NCI-H187 treated with DMSO at 0.1 percent for 48 hours (cell line): ENCODE measurements at places on chromosomes 11 and 22.

GRCh38 chr22:26251869-26252268, 82.6 kb downstream of the SEZ6L start:
- DNase-seq, result no peak

DNA sequence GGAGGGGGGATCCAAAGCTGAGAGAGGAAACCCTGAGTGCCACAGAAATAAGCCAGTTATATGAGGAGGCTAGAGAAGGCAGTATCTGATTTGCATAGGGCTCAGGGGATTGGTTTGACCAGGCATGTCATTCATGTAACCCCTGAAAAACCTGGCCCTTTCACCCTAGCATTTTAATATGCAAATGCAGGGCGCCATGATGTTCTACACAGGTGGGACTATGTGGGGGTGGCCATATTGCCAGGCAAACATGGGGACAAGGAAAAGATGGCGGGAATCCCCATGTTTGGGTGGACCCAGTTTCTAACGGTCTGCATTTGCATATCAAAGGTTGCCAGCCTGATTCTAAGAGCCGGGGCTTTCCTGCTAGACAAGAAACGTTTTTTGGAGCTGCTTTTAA, 27.2 kb downstream of the CSF2RB start:
- DNase-seq, result no peak

GRCh38 chr11:22635689-22636088, 10.1 kb upstream of the FANCF start:
- no peak for DNase-seq

GRCh38 chr22:19059481-19060278, 62.5 kb downstream of the DGCR2 start:
- DNase-seq, result no peak

- no peak for DNase-seq
These were observed 163.7 kb downstream of the LDLRAD3 start for GRCh38 chr11:36107547-36107946.

GRCh38 chr11:37786214-37786755, 1188.2 kb upstream of the RAG2 start:
- no peak for DNase-seq

GRCh38 chr11:114059278-114059983, at the start of gene ZBTB16:
Gene ZBTB16 (plus strand): TSS chr11:114059711. CDS start chr11:114063301, 3,590 bp downstream.
- no peak for DNase-seq

DNA sequence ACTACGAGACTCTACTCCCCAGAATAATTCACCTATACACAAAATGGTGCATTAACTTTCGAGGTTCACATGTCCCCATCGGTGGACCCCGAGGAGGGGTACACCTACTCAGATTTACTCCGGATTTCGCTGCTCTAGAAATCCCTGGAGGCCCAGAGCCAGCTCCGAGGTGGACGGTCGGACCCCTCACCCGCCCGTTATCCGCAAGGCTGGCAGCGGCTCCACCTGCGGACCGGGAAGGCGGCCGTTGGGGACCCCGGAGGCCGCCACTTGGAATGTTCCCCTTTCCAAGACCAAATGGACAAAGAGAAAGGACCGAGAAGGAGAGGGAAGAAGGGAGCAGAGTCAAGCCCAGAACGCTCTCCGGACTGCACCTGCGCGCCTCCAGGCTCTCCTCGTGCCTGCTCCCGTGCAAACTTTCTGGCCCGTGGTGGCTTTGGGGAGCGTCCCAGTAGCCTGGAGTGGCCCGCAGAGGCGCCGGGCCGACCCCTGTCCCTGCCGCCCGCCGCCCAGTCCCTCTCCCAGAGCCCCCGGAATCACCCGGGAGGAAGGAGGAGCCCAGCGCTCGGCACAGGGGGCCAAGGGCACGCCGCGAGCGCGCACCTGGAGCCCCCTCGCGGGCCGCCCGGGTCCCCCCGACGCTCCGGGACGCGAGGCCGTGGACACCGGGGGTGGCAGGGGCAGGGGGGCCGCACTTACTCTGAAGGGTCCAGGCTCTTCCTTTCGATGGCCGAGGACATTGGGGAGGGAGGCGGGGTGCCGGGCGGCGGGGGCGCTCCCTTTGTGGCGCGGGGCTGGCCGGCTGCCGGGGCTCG, 23.0 kb downstream of the LMO2 start:
- no peak for DNase-seq

DNA sequence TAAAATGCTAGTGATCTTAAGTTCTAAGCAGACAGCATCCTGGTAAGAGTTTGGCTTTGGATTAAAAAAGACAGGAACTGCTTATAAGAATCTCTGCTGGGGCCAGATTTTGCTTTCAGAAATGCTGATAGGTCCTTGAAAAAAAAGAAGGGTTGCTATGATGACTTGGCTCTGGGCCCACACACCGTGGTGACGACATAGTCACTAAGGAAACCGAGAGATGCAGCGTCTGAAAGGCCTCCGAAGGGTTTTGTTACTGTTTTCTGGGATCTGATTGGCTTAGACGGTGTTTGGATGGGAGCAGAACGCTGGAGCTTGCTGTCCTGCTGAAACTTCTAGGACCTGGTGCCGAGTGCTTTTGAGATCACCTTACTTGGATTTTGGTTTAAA, 8.4 kb downstream of the FAM118A start:
- no peak for DNase-seq

DNA sequence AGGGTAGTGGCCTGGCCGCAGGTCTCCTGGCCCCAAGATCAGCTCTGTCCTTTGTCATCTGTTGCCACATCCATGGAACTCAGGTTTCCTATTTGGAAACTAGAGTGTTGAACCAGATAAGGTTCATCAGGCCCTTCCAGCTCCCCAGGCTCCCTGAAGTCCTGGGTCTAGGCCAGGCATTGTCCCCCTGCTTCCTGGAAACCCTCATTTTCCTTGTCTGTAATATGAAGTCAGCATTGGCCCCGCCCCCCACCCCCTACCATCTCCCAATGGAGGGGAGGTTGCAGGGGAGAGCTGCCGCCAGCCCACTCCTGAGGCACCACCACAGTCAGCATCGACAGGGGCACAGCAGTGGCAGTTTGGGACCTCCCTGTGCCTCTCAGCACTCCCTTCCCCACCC, 9.0 kb upstream of the MS4A10 start:
- no peak for DNase-seq

- DNase-seq, result no peak
These were observed 97.5 kb upstream of the ALX4 start for GRCh38 chr11:44407211-44407996.

- no peak for DNase-seq
These were observed 24.7 kb upstream of the SLC22A12 start for GRCh38 chr11:64566042-64566914.

GRCh38 chr22:48192920-48193319, 1430.5 kb downstream of the TBC1D22A start:
- no peak for DNase-seq

DNA sequence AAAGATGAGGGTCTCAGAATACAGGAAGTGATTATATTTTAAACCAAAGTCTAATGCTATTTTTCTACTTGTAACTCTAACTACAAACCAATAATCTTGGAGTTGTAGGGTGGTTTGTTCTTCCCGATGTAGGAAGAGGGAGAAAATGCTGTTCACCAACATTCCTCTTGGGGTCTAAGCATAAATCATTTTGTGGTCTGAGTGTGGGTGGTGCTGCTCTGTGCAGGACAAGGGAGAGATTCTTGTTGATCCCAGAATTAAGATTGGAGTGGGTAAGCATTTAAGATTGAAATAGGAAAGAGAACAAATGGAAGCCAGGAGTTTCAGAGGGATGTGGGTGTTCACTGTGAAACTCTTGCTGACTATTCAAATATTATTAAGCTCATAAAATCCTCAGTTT, 38.6 kb upstream of the MMP13 start:
- DNase-seq, result no peak

GRCh38 chr11:17766073-17766359, 31.4 kb downstream of the KCNC1 start:
- no peak for DNase-seq

- DNase-seq, result no peak
These were observed 2.7 kb upstream of the ARHGAP42 start for GRCh38 chr11:100684101-100685065.

- no peak for DNase-seq
These were observed 169.5 kb downstream of the BLID start for GRCh38 chr11:121946514-121946913.

- DNase-seq, result no peak
These were observed 81.7 kb upstream of the PRR5 start for GRCh38 chr22:44620129-44620840.

DNA sequence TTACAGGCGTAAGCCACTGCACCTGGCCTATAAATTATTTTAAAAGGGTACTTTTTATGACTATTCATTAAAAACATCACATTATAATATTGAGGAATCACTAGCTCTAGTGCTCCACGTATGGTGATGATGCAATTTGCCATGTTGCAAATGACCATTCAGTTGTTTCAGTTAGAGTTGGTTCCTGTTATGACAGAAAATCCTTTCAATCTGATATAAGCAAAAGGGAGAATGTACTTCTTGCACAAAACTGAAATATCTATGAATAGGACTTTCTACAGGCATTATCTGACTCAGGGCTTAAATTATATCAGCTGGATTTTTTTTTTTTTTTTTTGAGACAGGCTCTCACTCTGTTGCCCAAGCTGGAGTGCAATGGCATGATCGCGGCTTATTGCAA, 45.6 kb upstream of the RRM1 start:
- DNase-seq, result no peak

DNA sequence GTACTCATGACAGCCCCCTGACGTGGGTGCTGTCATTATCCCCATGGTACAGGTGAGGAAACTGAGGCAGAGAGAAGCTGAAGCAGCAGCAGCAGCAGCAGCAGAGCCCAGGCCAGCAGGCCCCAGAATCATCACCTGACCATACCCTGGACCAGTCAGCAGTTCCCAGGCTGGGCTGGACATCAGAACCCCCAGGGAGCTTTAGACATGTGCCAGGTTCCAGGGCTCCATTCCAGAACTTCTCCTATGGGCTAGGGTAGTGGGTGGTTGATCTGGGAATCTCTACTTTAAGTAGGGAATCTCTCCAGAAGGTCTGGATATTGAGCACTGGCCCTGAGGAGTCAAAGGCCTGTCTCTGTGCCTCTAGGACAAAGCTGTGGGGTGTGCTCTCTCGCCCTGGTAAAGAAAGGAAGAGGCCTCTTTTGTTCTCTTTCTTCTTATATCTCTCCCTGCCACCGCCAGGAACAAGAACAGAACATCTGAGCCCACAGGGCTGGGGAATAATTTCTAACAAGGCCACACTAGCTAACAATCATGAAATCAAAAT, 26.6 kb downstream of the MAFF start:
- no peak for DNase-seq

DNA sequence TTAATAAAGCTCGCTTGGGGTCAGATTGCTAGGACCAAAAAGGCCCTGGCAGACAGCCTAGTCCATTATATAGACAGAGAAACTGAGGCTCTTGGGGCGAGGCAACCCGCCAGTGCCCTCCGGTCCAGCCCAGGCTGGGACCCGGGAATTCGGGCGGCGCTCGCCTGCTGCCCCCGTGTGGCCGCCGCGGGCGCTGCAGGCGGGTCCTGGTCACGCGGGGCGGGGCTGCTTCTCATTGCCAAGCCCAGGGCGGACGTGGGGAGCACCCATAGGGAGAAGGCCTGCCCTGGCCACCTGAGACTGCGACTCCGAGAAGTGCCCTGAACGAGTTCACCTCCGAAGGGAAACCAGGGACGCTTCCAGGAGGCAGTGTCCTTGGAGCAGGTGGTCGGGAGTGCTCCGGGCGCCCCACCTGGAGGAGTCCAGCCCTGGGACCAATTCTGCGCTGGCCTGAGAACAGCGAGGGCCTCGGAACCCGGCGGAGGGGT, 36.0 kb upstream of the CSNK1E start:
- DNase-seq, result no peak

DNA sequence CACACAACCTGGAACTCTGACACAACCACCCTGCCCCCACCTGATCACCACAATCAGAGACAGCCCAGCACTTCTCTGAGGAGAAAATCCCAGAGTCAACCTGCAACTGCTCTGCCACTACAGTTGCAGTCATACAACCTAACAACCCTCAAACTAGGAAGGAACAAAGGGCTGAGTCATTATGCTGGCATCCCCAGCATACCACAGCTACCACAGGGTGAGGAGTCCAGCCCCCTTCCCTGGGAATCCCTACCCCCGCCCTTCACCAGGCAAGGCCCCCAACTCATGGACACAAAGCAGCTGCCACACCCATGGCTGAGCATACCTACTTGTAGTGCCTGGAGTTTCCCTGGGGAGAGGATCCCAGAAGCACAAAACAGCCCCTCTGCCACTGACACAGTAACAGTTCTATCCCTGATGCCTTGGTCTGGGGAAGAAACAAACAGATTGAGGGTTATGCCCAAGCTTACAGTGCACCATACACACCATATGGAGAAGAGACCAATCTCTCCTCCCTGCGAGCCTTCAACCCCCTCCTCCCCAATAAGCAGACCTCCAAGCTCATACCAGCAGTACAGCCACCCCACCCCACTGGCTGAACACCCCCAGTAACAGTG, 68.5 kb upstream of the C11orf58 start:
- no peak for DNase-seq

DNA sequence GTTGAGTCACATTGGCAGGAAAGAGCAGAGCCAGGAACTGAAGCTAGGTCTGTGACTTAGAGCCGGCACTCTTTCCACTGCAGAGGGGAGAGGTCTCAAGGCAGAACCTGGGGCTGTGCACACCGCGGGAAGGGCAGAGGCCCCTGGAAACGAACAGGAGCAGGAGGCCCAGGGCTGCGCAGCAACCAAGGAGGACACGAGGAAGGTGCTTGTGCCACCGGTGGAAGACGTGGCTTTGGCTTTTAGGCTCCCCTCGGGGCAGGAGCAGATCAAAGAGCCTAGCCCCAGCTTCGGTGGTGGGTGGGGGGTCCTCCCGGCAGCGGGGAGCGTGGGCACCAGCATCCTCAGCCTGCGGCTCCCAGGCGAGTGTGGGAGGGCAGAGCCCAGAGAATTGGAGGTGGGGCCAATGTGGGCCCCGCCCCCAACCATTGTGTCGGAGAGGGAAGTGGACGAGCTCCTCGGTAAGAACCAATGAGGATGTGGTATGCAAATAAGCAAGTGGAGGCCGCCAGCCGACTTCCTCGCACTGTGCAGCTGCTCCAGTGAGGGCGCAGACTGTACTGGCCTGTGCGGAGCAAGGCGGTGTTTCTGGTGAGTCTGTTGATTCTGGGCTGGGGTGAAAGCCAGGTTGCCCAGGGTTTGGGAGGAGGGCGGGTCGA, at the start of gene CCDC116:
Gene CCDC116, plus strand, starts transcription at position 524 of the 659 bp plus-strand sequence. CDS start 422 bp downstream, outside the sequence.
- no peak for DNase-seq

- no peak for DNase-seq
These were observed at the start of gene B3GAT1 for GRCh38 chr11:134412203-134413042. Gene B3GAT1 (minus strand): TSS chr11:134412242. CDS start chr11:134387659, 24,583 bp downstream.

GRCh38 chr11:86514453-86514852, 139.8 kb downstream of the CCDC81 start:
- DNase-seq, result no peak

GRCh38 chr11:70074746-70075145, 3.4 kb upstream of the ANO1 start:
- no peak for DNase-seq

- DNase-seq, result no peak
These were observed 149.6 kb upstream of the MTMR2 start for GRCh38 chr11:96073536-96073935.

DNA sequence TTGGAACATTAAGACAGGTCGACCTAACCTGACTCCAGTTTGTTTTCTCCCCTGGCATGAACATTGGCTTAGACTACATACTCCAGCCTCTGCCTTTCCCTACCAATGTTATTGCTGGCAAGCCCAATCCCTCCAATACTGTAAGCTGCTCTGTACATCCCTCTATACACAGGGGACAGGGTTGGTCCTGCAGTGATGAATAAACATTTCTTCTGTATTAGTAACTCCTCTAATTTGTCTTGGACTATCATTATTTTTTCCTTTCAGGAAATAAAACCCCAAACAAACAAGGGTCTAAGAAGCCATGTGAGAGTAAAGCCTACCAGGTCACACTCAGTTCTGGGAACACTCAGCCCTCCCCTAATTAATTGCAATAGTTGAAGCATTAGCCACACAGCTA, 35.1 kb upstream of the FJX1 start:
- no peak for DNase-seq

- DNase-seq, result no peak
These were observed 4.7 kb downstream of the CSDC2 start for GRCh38 chr22:41565403-41566054.
